ENCODE measurements at places on chromosomes 7 and 10. TPM values are rescaled to one million over a fixed set of nuclear protein-coding genes. Genes with fewer than 3 reads are reported as not detected.

MYPN gene
- not detected for polyA plus RNA-seq

METTL27 gene
- polyA plus RNA-seq = 2.4 TPM

INSYN2A gene
- polyA plus RNA-seq = 4.2 TPM

FGFBP3 gene
- 35.9 TPM for polyA plus RNA-seq

SPDYE1 gene
- not detected for polyA plus RNA-seq

DRGX gene
- polyA plus RNA-seq = not detected

EMX2 gene
- polyA plus RNA-seq = 0.12 TPM

Measured in neural cell (in vitro differentiated cells).